ENCODE measurements at places on chromosomes 7 and 10. TPM values are rescaled to one million over a fixed set of nuclear protein-coding genes. Genes with fewer than 3 reads are reported as not detected.

CPEB3 gene
- polyA plus RNA-seq: 23.5 TPM

LRIT1 gene
- 12.8 TPM for polyA plus RNA-seq

AKR1C2 gene
- 35.5 TPM for polyA plus RNA-seq

VAX1 gene
- 0.47 TPM for polyA plus RNA-seq

DNA sequence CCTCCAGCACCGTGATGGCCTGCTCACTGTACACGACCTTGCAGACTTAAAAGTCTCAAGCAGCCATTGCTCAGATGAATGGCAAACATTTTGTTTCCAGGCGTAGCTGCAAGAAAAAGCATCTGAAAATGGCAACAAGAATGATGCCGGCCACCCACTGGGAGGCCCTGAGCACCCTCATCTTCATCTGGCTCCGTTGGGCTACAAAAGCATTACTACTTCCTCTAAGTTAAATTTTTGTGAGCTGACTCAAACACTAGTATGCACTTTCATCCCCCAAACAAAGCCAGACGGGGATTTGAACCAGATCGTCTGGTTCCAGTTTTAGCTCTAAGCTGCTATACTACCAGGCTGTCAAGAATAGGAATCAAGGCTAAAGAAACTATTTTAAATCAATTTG is 116.6 kb upstream of the CDK1 start:
- H3K27ac ChIP-seq: no peak overlapping the region
- DNase-seq: no peak
- H3K4me3 ChIP-seq: no peak overlapping the region
- H3K4me1 ChIP-seq: no peaks in the 10 kb centered on the region
